ENCODE measurements at places on chromosomes 4 and X.

DNA sequence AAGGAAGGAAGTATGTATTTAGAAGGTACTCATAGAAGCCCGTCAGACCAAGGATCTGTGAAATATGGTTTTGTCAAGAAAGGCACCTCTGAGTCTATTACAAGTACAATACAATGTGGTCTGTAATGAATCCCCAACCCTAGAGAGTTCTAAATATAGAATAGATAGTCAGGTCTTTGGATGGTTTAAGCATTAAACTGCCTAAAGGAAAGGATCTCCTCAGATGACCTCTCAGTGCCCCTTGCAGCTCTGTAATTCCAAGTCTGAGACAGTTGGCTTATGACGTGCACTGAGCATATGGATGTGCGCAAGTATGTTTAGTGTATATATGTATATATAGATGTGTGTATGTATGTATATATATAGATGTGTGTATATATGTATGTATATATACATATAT is 62.0 kb downstream of the CCSER1 start:
- DNase-seq, result no peak

GRCh38 chr4:16117164-16117563 is 33.3 kb upstream of the PROM1 start:
- DNase-seq, result no peak

DNA sequence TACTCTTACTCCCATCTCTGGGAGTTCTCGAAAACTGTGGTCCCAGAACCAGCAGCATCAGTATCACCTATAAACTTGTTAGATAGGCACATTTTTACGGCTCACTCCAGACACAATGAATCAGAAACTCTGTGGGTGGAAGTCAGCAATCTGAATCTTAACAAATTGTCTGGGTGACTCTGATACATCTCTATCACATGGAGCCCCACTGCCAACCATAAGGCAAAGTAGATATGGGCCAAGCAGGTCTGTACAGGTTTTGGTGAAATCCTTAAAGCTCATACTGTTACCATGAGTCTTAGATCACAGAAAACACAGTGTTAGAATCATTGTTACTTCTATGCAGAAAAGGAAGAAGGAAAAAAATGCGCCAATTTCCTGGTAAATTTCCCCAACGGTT is 122.5 kb upstream of the HCCS start:
- no peak for DNase-seq

- no peak for DNase-seq
Measured at GRCh38 chr4:90209922-90210321, 82.7 kb downstream of the CCSER1 start.
